IMR-90 (cell line): ENCODE measurements at places on chromosomes 4 and X. TPM values are rescaled to one million over a fixed set of nuclear protein-coding genes. Genes with fewer than 3 reads are reported as not detected.

SERPINA7 gene
- not detected in 2 replicates for total RNA-seq

- no peak for DNase-seq
- H3K27ac ChIP-seq: no peak overlapping the region
- no peaks in the 10 kb centered on the region for H3K27me3 ChIP-seq
- no peaks in the 10 kb centered on the region for H3K4me1 ChIP-seq
- H3K36me3 ChIP-seq: no peaks in the 10 kb centered on the region
Observed at GRCh38 chr4:163269869-163270268, 62.5 kb downstream of the NPY1R start.

GRCh38 chr4:139761461-139761860 lies 95.8 kb downstream of the MGST2 start:
- DNase-seq: peak; percentile 23
- H3K4me3 ChIP-seq: no peak overlapping the region
- H3K27me3 ChIP-seq: no peaks in the 10 kb centered on the region
- no peak overlapping the region for H3K27ac ChIP-seq

- no peaks in the 10 kb centered on the region for H3K27me3 ChIP-seq
- H3K4me3 ChIP-seq: no peak overlapping the region
- H3K27ac ChIP-seq: no peak overlapping the region
- H3K36me3 ChIP-seq: no peaks in the 10 kb centered on the region
- no peak for DNase-seq
Observed at GRCh38 chr4:138671106-138671505, 344.5 kb upstream of the NOCT start.

- H3K36me3 ChIP-seq: peaks cover 20% of the 10 kb centered on the region
- peaks cover 6% of the 10 kb centered on the region for H3K4me1 ChIP-seq
- no peak for DNase-seq
- H3K27ac ChIP-seq: no peak overlapping the region
Observed at GRCh38 chr4:3121110-3121509, 46.6 kb downstream of the HTT start.

- no peaks in the 10 kb centered on the region for H3K4me1 ChIP-seq
- H3K27me3 ChIP-seq: peaks cover 2% of the 10 kb centered on the region
- H3K36me3 ChIP-seq: no peaks in the 10 kb centered on the region
- H3K4me3 ChIP-seq: no peak overlapping the region
- H3K27ac ChIP-seq: no peak overlapping the region
Observed at GRCh38 chrX:47807548-47807947, 29.2 kb upstream of the ZNF81 start.
